ENCODE measurements at places on chromosomes 12 and 14. TPM values are rescaled to one million over a fixed set of nuclear protein-coding genes. Genes with fewer than 3 reads are reported as not detected.

ABHD12B gene
- total RNA-seq: not detected

GRCh38 chr14:20652996-20653975, 11.8 kb upstream of the OR6S1 start:
- DNase-seq: peak; percentile 40
- peaks cover 65% of the 10 kb centered on the region for H3K27me3 ChIP-seq
- H3K36me3 ChIP-seq: no peaks in the 10 kb centered on the region
- peaks cover 25% of the 10 kb centered on the region for H3K4me1 ChIP-seq
- H3K27ac ChIP-seq: no peak overlapping the region
- H3K4me3 ChIP-seq: peak overlapping the region; percentile 47

LYZ gene
- total RNA-seq: not detected

GRCh38 chr12:74722709-74723108, 185.1 kb downstream of the ATXN7L3B start:
- H3K27ac ChIP-seq: no peak overlapping the region
- DNase-seq: no peak
- no peaks in the 10 kb centered on the region for H3K36me3 ChIP-seq
- no peaks in the 10 kb centered on the region for H3K27me3 ChIP-seq
- H3K4me1 ChIP-seq: no peaks in the 10 kb centered on the region

CLEC4D gene
- total RNA-seq: not detected

DNA sequence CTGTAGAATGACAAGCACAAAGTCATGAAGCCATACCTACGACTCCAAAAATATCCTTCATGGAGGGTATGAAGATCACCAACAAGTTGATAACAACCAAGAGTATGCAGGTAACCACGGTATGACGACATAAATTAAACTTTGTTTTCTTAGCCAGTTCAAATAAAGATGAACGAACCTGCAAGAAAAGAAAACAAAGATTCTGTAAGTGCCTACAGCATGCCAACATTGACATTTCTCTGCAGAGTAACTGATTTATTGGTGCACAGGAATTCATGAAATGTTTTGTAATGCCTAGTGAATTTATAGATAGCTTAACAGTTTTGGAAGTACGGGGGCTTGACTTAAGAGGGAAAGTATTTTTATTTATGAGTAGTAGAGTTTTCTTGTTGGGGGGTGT, 71.0 kb downstream of the SLC38A1 start:
- H3K36me3 ChIP-seq: peaks cover 95% of the 10 kb centered on the region
- H3K27ac ChIP-seq: peak overlapping the region; percentile 47
- DNase-seq: no peak
- peaks cover 21% of the 10 kb centered on the region for H3K4me1 ChIP-seq

DNA sequence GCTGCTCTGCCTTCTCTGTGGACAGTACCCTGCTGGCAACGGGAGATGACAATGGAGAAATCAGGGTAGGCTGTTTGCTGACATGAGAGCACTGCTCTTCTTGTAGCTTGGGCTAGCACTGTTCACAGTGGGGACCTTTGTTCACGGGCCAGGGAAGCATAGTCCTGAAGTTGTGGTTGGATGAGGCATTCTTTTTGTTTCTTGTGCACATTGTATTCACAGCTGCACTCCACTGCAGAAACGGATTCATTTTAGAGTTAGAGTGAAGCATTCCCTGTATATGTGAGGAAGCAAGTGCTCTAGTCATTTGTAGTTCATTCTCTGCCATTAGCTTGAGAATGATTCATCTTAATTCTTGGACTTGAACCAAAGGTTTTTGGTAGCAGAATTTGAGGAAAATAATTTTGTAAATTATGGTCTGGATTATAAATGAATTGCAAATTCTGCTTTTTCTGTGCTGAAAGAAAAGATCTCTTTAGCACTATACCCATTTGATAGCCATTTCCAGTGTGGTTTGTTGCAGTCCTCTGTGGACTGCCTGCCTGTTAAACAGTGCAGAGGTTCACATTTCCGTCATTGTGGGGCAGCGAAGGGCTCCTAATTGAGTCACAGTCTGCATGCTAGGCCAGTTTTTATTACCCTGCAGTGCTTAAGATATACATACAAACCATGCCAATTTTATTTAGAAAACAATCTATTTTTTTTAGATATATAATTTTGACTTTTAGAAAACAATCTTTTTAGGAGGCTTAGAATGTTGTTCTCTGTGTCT, 80.6 kb downstream of the APAF1 start:
- no peaks in the 10 kb centered on the region for H3K27me3 ChIP-seq
- peaks cover 8% of the 10 kb centered on the region for H3K4me1 ChIP-seq
- H3K36me3 ChIP-seq: peaks cover 35% of the 10 kb centered on the region
- DNase-seq: peak; percentile 59
- no peak overlapping the region for H3K27ac ChIP-seq

GRCh38 chr12:64679487-64680001, 69.2 kb downstream of the RASSF3 start:
- peaks cover 62% of the 10 kb centered on the region for H3K36me3 ChIP-seq
- peak overlapping the region; percentile 92 for H3K27ac ChIP-seq
- peak; percentile 73 for DNase-seq
- peak overlapping the region; percentile 65 for H3K4me3 ChIP-seq
- H3K4me1 ChIP-seq: peaks cover 94% of the 10 kb centered on the region

DNA sequence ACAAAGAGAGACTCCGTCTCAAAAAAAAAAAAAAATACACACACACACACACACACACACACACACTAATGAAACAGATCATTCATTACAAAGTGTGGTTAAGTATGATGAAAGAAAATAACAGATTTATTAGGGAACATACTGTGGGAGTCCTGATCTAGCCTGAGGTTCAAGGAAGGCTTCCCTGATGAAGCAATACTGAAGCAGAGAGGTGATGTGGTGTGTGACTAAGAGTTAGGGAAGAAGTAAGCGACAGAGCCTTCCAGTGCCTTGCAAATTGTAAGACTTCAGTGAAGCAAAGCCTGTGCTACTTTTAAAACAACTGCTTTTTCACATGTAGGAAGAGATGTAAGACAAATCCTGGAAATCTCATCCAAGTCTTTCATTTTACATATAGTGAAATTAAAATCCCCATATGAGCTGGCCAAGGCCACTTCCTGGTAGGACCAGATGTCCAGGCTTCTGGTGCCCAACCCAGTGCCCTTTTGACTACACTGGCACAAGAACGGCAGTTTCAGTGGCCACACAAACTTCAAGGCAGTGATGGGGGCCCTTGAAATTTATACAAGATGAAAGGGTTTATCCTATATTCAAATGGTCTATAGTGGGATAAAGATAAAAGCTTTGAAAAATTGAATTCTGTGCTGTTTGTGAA, 86.2 kb downstream of the STON2 start:
- H3K4me3 ChIP-seq: no peak overlapping the region
- DNase-seq: no peak
- no peaks in the 10 kb centered on the region for H3K4me1 ChIP-seq
- H3K27me3 ChIP-seq: no peaks in the 10 kb centered on the region

CFAP54 gene
- 0.23 TPM for total RNA-seq

AVPR1A gene
- not detected for total RNA-seq

DNA sequence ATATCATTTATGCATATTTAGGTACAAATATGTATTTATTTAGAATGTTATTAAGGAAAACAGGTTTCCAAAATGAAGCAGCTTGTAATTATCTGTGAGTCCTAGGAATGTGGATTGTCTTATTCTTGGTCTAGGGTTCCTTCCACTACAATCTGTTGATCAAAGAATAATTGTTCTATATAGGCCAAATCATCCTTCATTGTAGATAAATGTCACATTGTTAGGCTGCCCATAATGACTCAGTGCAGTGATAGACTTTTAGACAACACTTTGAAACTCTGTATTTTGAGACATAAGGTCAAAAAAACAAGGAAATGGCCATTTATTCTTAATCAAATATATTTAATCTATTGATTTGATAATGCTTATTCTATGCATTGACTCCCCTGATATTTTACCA, 283.0 kb downstream of the ACSS3 start:
- H3K36me3 ChIP-seq: no peaks in the 10 kb centered on the region
- H3K27me3 ChIP-seq: no peaks in the 10 kb centered on the region
- DNase-seq: no peak
- H3K27ac ChIP-seq: no peak overlapping the region
- H3K4me1 ChIP-seq: no peaks in the 10 kb centered on the region

DNA sequence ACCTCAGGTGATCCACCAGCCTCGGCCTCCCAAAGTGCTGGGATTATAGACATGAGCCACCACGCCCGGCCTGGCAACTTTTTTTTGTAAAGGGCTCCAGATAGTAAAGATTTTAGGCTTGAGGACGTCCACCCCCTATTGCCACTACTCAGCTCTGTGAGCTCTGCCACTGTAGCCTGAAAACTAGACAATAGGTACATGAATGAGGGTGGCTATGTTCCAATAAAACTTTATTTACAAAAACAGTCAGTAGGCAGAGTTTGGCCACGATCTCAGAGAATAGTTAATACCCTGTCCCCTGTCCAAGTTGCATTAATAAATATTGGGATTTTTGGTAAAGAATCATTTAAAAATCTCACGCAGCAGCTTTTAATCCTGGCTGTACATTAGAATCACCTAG, 90.1 kb downstream of the FOXN4 start:
- H3K4me1 ChIP-seq: no peaks in the 10 kb centered on the region
- no peak for DNase-seq
- H3K4me3 ChIP-seq: no peak overlapping the region
- no peak overlapping the region for H3K27ac ChIP-seq
